Diencephalon (tissue), 1 donor: ENCODE measurements at places on chromosomes 7 and 10. TPM values are rescaled to one million over a fixed set of nuclear protein-coding genes. Genes with fewer than 3 reads are reported as not detected.

The FFAR4 gene
- total RNA-seq: 1.2 TPM

The PDE6C gene
- not detected for total RNA-seq

The PON1 gene
- 1.2 TPM for total RNA-seq

The FZD1 gene
- total RNA-seq: 10.8 TPM

The GALNT17 gene
- total RNA-seq: 55.1 TPM

The PDE1C gene
- total RNA-seq: 19.6 TPM

The CNPY1 gene
- 0.46 TPM for total RNA-seq

The SEMA4G gene
- total RNA-seq: 17.5 TPM

The ATOH7 gene
- 0.69 TPM for total RNA-seq

The GHRHR gene
- total RNA-seq: 2.8 TPM

The TAF5 gene
- total RNA-seq: 6.7 TPM

The ATP5MK gene
- 197 TPM for total RNA-seq

The UCMA gene
- total RNA-seq: not detected

The CPA2 gene
- total RNA-seq: not detected

The RTKN2 gene
- total RNA-seq: 10.6 TPM

The JMJD1C gene
- 131 TPM for total RNA-seq

The CDNF gene
- 1.6 TPM for total RNA-seq

The TAS2R4 gene
- total RNA-seq: 4.4 TPM

The ADO gene
- total RNA-seq: 39.9 TPM

The HEPACAM2 gene
- total RNA-seq: 0.23 TPM

The SYT15 gene
- total RNA-seq: 2.1 TPM

The SUN1 gene
- total RNA-seq: 128 TPM

The PPP1R17 gene
- 2.8 TPM for total RNA-seq

The NEUROG3 gene
- total RNA-seq: not detected

The PLA2G12B gene
- total RNA-seq: not detected

The CRHR2 gene
- 1.6 TPM for total RNA-seq

The LRRC17 gene
- 33.2 TPM for total RNA-seq

The PLEKHS1 gene
- not detected for total RNA-seq

The CDHR1 gene
- 5.3 TPM for total RNA-seq

The TEX47 gene
- not detected for total RNA-seq

The EPO gene
- total RNA-seq: not detected

The MYH16 gene
- total RNA-seq: not detected

The C10orf67 gene
- 1.2 TPM for total RNA-seq

The EIF5AL1 gene
- 0.23 TPM for total RNA-seq

The DENND2A gene
- total RNA-seq: 43.8 TPM

The MNX1 gene
- not detected for total RNA-seq
